LoVo (cell line): ENCODE measurements at places on chromosomes 2 and 18.

- no peak for DNase-seq
These were observed 60.8 kb downstream of the THNSL2 start for GRCh38 chr2:88230911-88231310.

GRCh38 chr2:235467588-235467987 is 26.3 kb upstream of the AGAP1 start:
- no peak for DNase-seq

- DNase-seq: peak; percentile 30
These were observed 128.8 kb upstream of the TRIB2 start for GRCh38 chr2:12587729-12588522.

DNA sequence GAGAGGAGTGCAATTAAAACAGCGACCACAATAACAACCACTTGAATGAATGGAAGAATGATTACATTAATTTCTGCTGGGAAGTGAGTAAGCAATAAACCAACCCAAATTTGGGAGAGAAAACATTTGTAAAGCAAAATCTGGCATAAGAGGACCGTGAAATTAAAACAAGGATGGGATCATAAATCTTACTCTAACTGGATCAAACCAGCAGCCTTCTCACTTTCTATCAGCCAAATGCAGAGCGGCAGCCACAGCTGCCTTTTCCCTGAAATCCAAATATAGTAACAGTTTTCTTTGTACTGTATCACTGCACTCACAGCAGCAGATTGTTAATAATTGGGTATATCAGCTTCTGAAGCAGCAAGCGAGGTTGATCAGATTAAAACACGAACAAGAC is 245.2 kb upstream of the REG3G start:
- DNase-seq: no peak

DNA sequence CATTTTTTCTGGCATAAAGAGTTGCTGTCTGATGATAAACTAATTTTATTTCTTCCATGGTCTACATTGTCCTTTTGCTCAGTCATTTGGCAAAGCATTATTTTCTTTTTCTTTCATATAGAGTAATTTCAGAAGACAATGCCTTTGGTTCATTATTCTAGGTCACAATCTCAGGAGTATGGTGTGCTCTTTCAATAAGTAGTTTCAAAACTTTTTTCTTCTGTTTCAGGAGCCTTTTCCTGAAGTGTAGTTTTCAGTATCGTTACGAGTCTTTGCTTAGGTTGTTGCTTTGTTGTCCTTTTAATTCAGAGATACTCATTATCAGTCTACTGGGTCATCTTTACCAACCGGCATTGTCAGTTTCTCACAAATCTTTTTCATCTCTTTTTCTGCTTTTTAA is 100.4 kb upstream of the GPC1 start:
- DNase-seq: no peak

GRCh38 chr18:6249170-6249569 is 165.5 kb downstream of the L3MBTL4 start:
- no peak for DNase-seq

DNA sequence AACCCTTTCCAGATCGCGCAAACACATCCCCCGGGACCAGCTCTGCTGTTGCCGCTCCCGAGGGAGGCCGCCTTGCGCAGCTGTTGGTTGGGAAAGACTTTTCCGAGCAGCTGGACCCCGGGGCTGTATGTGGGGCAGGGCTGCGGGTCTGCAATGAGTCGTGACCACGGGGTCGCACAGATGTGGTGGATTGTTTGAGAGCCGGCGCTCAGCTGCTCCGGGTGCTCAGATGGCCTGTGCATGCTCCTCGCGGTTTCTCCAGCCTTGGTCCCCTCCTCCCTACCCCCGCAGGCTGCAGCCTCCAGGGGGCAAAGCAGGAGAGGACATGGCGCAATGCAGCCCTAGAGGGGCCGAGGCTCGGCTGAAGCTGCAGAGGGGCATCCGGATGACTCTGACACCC is 105.2 kb upstream of the OTOS start:
- no peak for DNase-seq
